ENCODE measurements at places on chromosomes 3 and 15.
A peak's percentile ranks its signal among the peaks of the same experiment; 100 is the strongest.

GRCh38 chr15:45660231-45660979, 25.6 kb downstream of the SQOR start:
- DNase-seq = no peak

DNA sequence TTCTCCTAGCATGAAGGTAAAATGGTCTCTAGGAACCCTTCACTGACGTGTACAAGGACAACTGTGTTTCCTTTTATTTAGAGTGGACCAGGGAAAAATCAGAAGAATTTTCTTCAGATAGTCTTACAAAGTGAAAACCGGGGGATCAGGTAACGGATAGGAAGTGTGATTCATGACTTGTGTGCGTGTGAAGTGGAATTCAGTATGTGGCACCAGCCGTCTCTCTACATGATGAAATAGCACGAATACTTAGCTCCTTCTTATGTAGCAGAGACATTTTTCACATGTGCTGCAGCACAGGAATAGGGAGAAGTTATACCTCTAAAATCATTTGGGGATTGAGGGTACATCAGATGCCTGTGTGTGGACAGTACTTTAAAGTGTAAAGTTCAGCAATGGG, 159.2 kb downstream of the MEX3B start:
- DNase-seq = no peak

GRCh38 chr3:113625834-113626233, 70.6 kb downstream of the USF3 start:
- peak; percentile 39 for DNase-seq

- no peak for DNase-seq
These were observed 12.9 kb downstream of the NISCH start for GRCh38 chr3:52468336-52468735.

DNA sequence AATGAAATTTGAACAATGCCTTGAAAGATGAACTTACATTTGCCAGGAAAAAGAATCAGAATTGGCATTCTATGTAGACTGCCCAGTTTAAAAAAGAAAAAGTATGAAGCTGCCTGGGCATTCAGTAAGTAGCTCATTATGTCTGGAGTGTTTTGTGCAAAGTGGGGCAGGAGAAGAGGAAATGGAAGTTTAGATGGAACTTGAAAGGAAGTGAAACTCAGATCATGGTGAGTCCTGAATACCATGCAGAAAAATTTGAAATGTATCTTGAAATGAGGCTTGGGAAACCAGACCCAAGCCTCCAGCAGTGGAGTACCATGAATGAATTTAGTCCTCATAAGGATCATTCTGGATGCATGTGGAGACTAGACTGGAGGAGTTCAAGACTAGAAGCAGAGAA, 4.8 kb upstream of the MORC1 start:
- peak; percentile 2 for DNase-seq

DNA sequence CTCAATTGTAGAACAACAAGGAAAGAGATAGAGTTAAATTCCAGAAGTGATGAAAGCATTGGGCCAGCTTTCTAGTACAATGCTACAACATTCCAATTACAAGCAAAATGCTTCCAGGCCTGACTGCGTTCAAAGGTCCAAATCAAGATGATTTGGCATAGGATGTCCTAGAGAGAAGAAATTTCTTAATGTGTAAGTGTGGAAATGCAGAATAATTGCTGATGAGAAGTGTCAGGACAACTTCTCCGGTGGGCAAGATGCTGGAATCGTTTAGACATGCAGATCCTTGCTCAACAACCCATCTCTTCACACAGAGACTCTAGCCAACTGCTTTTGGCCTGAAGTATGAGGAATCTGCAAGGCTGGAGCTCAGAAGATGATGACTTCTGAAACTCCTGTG, 71.1 kb upstream of the PDZRN3 start:
- DNase-seq = no peak

GRCh38 chr15:36400936-36401585, 178.4 kb upstream of the CDIN1 start:
- DNase-seq = no peak

DNA sequence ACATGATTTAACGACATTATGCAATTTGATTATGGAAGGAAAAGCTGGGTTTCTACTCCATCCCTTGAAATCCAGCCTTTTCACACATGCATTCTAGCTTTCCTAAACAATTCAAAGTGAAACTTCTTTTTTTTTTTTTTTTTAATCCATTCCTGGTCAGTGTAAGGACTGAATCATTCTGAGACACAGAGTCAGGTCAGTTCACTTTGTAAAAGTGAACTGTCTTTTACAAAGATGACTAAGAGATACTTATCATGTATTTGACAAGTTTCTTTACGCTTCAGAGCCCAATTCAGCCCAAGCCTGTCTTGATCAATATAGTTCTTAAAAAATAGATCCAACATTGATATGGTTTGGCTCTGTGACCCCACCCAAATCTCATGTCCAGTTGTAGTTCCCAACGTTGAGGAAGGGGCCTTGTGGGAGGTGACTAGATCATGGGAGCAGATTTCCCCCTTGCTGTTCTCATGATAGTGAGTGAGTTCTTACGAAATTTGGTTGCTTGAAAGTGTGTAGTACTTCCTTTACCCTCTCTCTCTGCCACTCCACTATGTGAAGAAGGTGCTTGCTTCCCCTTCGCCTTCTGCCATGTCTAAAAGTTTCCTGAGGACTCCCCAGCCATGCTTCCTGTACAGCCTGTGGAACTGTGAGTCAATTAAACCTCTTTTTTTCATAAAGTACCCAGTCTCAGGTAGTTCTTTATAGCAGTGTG, 345.6 kb upstream of the THBS1 start:
- DNase-seq = peak; percentile 77
